Psoas muscle (tissue), 8 donors: ENCODE measurements at places on chromosomes 12 and 14. TPM values are rescaled to one million over a fixed set of nuclear protein-coding genes. Genes with fewer than 3 reads are reported as not detected.

DNA sequence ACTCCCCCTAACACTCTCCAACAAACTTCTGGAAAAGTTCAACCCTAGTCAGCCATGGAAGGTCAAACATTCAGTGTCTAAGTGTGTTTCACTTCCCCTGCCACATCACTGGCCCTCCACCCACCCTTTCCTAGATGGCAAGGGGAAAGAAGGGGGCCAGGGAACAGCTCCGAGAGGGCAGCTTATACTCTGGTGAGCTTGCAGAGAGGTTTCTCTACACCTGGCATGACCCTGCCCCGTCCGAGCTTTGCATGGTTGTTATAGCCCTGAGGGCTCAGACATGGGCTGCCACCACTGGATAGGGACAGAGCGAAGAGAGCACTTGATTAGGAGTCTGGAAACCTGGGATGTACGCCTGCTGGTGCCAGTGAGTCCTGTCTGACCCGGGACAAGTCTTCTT, 4.0 kb downstream of the ACVRL1 start:
- H3K4me1 ChIP-seq = peaks cover 5% of the 10 kb centered on the region
- DNase-seq = no peak
- H3K36me3 ChIP-seq = no peaks in the 10 kb centered on the region
- H3K27me3 ChIP-seq = peaks cover 21% of the 10 kb centered on the region

DNA sequence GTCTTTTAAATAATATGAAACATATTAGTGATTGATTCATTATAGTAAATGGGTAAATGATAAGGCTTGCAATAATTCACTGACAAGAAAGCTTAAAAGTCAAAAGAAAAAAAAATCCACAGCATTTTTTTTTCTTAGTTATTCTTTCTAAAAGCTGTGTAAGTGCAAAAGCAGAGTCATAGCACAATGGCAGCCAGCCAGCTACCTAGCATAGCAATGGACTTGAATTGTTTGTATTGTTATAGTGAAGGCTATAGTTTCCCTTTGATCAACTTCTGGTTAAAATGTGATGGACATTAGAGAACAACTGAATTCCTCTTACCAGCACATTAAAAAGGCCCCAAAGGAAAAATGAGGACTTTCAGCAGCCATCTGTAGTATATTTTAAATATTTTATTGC, 232.1 kb downstream of the NAV3 start:
- no peaks in the 10 kb centered on the region for H3K36me3 ChIP-seq
- no peak overlapping the region for H3K27ac ChIP-seq
- no peaks in the 10 kb centered on the region for H3K4me1 ChIP-seq
- no peak overlapping the region for H3K4me3 ChIP-seq
- H3K27me3 ChIP-seq = no peaks in the 10 kb centered on the region
- DNase-seq = no peak

DNA sequence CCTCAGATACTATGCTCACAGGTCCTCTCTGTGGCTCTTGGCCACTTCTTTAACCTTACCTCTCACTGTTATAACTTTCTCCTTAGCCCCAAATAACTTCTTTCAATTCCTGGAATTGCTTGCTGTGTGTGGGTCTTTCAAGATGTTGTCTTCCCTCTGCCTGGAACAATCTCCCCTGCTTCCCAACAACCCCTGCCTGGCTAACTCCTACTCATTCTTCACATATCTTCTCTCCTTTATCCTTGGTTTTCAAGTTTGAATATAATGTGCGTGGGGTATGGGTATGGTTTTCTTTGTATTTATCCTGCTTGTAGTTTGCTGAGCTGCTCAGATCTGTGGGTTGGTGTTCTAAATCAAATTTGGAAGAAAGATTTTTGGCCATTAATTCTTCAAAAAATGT, 2.7 kb upstream of the WASHC3 start:
- peaks cover 13% of the 10 kb centered on the region for H3K4me1 ChIP-seq
- no peaks in the 10 kb centered on the region for H3K36me3 ChIP-seq
- no peaks in the 10 kb centered on the region for H3K27me3 ChIP-seq
- no peak for DNase-seq
- no peak overlapping the region for H3K27ac ChIP-seq
- no peak overlapping the region for H3K4me3 ChIP-seq

- H3K4me1 ChIP-seq = no peaks in the 10 kb centered on the region
- DNase-seq = no peak
- H3K27me3 ChIP-seq = no peaks in the 10 kb centered on the region
These were observed 133.2 kb downstream of the SLC35F4 start for GRCh38 chr14:57732463-57733285.

GRCh38 chr12:67921286-67921685, 68.0 kb upstream of the IFNG-AS1 start:
- H3K27ac ChIP-seq = no peak overlapping the region
- no peak overlapping the region for H3K4me3 ChIP-seq
- no peaks in the 10 kb centered on the region for H3K27me3 ChIP-seq
- H3K4me1 ChIP-seq = peaks cover 13% of the 10 kb centered on the region

- DNase-seq = no peak
- H3K36me3 ChIP-seq = no peaks in the 10 kb centered on the region
- peaks cover 23% of the 10 kb centered on the region for H3K27me3 ChIP-seq
- H3K4me1 ChIP-seq = no peaks in the 10 kb centered on the region
- no peak overlapping the region for H3K27ac ChIP-seq
These were observed 524.4 kb downstream of the MED13L start for GRCh38 chr12:115752913-115753726.

GRCh38 chr14:88164906-88165534, 158.0 kb downstream of the KCNK10 start:
- no peaks in the 10 kb centered on the region for H3K36me3 ChIP-seq
- no peaks in the 10 kb centered on the region for H3K4me1 ChIP-seq
- no peaks in the 10 kb centered on the region for H3K27me3 ChIP-seq

The C12orf42 gene
- total RNA-seq = not detected

The GARIN6 gene
- total RNA-seq = not detected

The POU6F1 gene
- total RNA-seq = 12.9 TPM

The ARMH4 gene
- total RNA-seq = 0.76 TPM

The SMIM10L1 gene
- total RNA-seq = 18.7 TPM
